ENCODE measurements at places on chromosomes 1 and 21. TPM values are rescaled to one million over a fixed set of nuclear protein-coding genes. Genes with fewer than 3 reads are reported as not detected.

RRP1B gene
- total RNA-seq: 17.2 TPM

IFT25 gene
- total RNA-seq: 15.2 TPM

ADAM30 gene
- total RNA-seq: not detected

AKR7A3 gene
- 1.7 TPM for total RNA-seq

CD5L gene
- total RNA-seq: 0.49 TPM

ETV3L gene
- not detected for total RNA-seq

LRRC38 gene
- under 0.01 TPM for total RNA-seq

SV2A gene
- 72.0 TPM for total RNA-seq

ASCL5 gene
- total RNA-seq: not detected

SYCP1 gene
- total RNA-seq: not detected

AK5 gene
- total RNA-seq: 18.2 TPM

PYHIN1 gene
- 0.25 TPM for total RNA-seq

KRTAP13-3 gene
- not detected for total RNA-seq

ARID1A gene
- total RNA-seq: 45.0 TPM

UBL4B gene
- total RNA-seq: 0.25 TPM

FCAMR gene
- not detected for total RNA-seq

KCNT2 gene
- 26.6 TPM for total RNA-seq

ARHGEF10L gene
- total RNA-seq: 20.9 TPM

ECM1 gene
- total RNA-seq: 1.5 TPM

CD48 gene
- not detected for total RNA-seq

LRRC3 gene
- 5.7 TPM for total RNA-seq

SPRR5 gene
- not detected for total RNA-seq

CBS gene
- total RNA-seq: 31.7 TPM

TPTE gene
- total RNA-seq: not detected

NKAIN1 gene
- 27.0 TPM for total RNA-seq

BSND gene
- total RNA-seq: not detected

GLIS1 gene
- total RNA-seq: not detected

VWA5B1 gene
- under 0.01 TPM for total RNA-seq

SASS6 gene
- total RNA-seq: 3.9 TPM

S100A7A gene
- not detected for total RNA-seq

GJC2 gene
- total RNA-seq: 0.74 TPM

NLRP3 gene
- total RNA-seq: 0.74 TPM

NCAM2 gene
- total RNA-seq: 35.9 TPM

TMPRSS3 gene
- total RNA-seq: not detected

SELP gene
- total RNA-seq: 0.49 TPM

IL20 gene
- total RNA-seq: not detected

FCER1A gene
- total RNA-seq: under 0.01 TPM

GMEB1 gene
- 11.8 TPM for total RNA-seq

MTARC1 gene
- total RNA-seq: 13.5 TPM

SLC25A24 gene
- 24.8 TPM for total RNA-seq

CFHR3 gene
- total RNA-seq: not detected

PDE4B gene
- total RNA-seq: 97.1 TPM

MATN1 gene
- under 0.01 TPM for total RNA-seq

KCNQ4 gene
- total RNA-seq: 1.2 TPM

VANGL1 gene
- total RNA-seq: 3.4 TPM

ACKR1 gene
- 2.5 TPM for total RNA-seq

LRRC53 gene
- under 0.01 TPM for total RNA-seq

SPRR2G gene
- not detected for total RNA-seq

EFNA1 gene
- total RNA-seq: 2.7 TPM

Data from temporal lobe (tissue), 4 donors.